ENCODE measurements at places on chromosomes 6 and 20.

- DNase-seq: no peak
Measured at GRCh38 chr20:36745234-36745926, 510 bp downstream of the NDRG3 start.

DNA sequence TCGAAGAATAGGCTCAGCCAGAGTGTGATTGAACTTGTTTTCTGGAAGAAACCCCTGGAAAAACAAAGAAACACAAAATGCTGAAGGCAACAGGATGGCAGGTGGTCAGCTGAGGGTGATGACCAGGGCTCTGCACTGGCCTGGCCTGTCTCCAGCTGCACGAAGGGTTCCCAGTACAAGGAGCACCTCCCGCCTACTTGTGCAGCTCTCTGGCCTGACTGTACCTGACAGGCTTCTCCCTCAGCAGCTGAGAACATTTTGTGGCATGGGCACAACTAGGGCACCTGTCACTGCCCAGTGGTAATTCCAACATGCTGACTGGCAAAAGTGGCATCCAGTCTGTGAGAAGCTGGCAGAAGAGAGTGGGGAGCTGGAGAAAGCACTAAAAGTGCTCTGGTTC lies 38.8 kb upstream of the EMILIN3 start:
- no peak for DNase-seq

- no peak for DNase-seq
Measured at GRCh38 chr20:51419231-51419630, 123.3 kb downstream of the NFATC2 start.

- no peak for DNase-seq
Measured at GRCh38 chr20:14431568-14431967, 94.2 kb upstream of the FLRT3 start.

DNA sequence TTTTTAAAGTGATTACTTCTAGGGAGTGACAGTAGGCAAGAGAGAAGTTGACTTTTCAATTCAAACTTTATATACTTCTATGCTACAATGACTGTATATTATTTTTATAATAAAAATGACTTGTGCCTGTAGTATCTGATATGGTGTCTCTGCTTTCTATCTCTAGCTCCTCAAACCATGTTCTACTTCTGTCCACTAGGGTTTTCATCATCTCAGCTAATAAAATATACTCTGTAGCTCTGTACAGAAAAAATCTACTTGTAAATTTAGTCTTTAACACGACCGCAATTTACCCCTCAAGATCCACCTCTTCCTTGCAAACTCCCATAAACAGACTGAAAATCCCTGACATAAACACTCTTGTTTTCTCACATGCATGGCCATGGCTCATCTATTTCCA lies 42.3 kb downstream of the HBS1L start:
- DNase-seq: no peak

DNA sequence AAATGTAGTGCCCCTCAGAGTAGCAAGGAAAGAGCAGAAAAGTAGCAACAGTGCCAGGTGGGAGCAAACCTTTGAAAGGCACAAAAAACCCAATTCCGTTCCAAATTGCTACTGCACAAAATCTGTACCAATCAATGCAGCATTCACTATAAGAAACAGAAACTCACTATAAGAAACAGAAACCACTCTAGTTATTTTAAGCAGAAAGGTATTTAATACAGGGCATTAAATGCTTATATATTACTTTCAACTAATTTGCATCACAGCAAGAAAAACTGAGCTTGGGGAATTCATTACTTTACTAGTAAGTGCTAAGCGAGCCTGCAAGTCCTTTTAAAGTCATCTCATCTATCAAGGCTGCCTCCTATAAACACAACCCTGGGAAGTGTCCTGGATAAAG lies 116.5 kb upstream of the OLIG3 start:
- no peak for DNase-seq

DNA sequence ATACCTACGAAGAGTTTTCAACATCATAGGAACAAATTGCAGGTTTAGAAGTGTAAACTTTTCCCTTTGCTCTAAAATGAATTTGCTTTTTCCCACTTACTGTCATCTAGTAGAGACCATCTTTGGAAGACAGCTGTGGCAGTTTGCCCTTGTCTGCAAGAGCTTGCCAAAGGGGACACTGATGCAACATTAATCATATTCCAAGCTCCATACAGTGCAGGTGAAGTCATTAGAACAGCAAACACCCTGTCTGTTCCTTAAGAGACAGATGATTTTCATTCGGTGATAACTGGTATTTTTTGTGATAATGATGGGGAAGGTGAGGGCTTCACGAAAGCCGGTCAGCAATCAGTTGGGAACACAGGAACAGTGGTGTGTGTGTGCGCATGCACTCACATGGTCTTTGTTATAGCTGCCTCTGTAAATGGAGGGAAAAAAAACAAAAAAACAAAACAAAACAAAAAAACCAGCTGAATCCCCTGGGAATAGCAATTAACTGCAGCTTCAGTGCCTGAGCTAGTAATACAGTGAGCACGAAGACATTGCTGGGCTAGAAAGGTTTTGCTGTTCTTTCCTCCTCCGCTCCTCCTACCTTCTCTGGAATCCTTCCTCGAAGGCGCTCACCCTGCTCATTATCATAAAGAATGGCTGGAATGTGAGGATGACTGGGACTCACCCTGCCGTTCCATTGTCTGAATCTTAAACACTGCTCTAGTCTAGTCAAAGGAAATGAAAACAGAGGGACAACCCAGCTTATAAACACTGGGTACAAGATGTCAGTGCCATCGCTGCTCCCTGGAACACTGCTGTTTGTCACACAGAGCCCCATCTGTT lies 35.2 kb upstream of the KIF13A start:
- DNase-seq: peak; percentile 13

DNA sequence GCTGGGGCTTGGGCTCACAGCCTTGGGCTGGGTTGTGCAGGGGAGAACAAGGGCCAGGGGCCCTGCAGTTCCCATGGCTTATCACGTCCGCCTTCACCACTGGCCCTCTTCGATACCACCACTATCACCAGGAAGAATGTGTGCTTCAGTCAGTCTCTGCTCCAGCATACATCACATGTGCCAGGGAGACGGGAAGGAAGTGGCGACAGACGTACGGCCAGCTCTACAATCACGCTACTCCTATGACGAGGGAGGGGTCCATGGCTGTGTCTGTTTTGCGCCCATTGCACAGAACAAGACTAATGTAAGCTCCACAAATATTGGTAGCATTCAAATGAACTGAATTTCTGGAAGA lies 72.1 kb downstream of the TRAM2 start:
- no peak for DNase-seq

DNA sequence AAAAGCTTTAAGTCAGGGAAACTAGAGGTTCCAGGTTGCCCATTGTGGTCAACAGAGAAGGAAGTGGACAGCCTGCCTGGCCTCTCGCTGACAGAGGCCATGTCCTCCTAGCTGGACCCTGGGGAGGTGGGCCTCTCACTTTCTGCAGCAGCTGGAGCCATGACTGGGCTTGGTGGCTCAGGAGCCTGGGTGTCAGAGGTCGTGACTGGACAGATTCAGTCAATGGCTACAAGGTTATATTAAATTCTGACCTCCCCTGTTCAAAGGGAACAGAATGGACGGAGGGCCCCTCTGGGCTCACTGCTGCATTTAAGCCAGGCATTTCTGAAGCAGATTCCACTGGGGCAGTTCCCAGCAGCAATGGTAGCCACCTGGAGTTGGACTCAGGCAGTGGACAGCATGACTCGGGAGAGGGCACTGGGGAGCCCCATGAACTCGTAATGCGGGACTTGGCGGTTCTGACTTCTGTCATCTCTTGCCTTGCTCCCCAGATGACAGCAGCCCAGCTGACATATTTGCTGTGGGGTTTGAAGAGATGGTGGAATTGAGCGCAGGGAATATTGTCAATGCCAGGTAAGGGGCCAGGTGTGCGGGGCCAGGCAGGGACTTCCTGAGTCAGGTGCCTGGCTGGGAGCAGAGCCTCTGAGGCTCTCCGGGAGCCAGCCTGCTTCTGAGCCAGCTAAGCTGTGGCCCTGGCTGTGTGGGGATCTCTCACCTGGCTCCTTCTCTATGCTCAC lies 86.7 kb downstream of the SYNJ2 start:
- DNase-seq: no peak

- DNase-seq: no peak
Measured at GRCh38 chr6:106300944-106301343, 24.6 kb downstream of the ATG5 start.

GRCh38 chr6:36850021-36850420 lies 10.8 kb upstream of the CPNE5 start:
- no peak for DNase-seq

DNA sequence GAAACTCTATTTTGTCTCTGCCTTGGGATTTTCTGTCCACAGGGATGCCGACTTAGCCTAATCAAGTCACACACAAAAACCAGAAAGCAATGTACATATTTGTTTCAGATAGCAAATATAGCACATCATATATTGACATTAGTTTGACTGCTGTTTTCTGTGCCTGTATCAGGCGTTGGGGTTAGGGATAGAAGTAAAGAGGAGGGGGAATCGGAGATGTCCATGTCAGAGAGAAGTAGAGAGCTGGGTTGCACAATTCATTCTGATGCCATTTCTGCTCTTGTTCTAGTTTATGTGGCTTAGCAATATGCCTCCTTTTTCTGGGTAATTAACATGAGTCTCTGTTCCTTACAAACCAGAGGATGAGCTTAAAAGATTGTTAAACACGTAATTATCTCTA lies 14.7 kb upstream of the IPCEF1 start:
- no peak for DNase-seq

GRCh38 chr6:18545726-18546125 lies 158.6 kb downstream of the RNF144B start:
- no peak for DNase-seq

DNA sequence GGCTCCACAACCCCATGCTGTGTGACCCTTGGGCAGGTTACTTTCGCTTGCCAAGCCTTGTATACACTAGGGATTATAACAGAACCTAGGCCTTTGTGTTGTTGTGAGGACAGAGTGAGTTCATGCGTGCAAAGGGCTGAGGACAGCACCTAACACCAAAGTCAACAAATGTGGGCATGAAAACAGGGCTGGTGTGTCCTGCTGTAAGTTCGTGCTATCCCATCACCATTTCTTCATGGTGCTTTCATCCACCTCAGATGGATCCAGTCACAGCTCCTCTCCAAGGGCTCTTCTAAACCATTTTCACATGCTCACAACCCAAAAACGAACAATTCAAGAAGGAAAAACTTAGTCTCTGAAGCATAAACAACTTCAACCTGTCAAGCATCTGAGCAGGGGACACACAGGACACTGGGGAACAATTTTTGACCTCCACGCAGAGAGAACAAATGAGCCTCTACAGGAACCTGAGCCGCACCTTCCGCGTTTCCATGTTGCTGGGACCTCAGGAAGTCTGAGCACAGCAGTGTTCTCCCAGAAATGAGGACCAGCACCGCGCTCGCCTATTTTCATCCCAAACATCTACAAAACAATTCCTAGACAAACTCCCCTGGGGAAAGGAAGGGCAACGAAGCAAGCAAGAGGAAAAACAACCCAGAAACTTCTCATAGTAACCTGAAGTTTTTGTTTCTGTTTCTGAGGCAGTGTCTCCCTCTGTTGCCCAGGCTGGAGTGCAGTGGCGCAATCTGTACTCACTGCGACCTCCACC lies 3.1 kb downstream of the LRP11 start:
- DNase-seq: no peak

DNA sequence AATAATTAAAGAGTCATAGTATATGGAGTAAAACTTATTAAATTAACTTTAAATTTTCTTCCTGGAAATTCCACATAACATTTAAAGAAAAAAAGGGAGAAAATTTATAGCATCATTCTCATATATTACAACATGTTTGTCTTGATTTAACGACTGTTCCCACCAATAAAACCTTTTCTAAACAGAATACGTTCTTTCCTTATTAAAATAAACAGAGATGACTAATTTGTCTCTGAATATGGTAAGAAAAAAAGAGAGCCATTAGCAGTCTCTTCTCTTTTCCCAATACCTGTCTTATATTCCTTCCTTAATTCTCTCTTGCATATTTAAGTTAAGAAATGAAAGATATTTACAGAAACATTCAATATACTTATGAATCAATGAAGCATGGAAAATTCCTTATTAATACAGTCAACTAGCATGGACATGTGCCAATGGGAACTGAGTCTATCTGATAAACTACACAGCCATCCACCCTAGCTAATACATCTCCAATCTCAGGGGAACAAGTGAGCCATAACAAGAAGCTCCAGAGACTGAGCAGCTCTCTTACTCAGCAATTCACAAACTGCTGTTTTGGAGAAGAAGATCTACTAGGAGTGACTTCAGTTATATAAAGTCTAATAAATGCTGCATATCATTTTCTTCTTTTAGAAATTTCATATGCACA lies 347.1 kb upstream of the MANEA start:
- no peak for DNase-seq

GRCh38 chr6:24858177-24858653 lies 59.5 kb upstream of the ARMH2 start:
- no peak for DNase-seq

- DNase-seq: peak; percentile 57
Measured at GRCh38 chr6:127516662-127517273, 2.4 kb downstream of the MTCL3 start.

DNA sequence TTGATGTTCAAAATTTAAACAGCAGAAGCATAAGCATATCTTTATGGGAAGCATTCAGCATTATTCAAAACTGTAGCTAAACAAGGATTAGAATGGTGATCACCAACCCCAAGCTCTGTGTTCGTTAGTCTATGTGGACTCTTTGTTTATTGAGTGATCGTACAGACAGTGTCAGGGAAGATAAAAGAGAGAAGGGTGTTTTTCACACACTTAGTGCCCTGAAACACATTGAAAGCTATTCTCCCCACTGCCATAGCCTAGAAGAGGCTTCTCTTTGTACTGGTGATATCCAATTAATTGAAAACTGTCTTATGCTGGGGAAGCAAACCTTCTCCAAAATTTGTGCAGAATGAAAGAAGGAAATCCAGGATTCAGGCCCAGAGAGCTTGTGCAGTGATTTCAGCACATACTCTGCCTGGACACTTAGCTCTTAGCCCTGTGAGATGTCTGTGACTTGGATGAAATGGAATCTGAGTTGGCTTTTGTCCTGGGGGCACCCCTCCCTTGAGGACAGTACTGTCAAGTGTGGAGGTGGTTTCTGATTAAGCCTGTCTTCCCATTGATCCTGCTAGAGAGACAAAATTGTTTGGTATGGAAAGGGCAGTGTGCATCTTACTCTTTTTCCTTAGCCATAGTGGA lies 125.7 kb upstream of the MTHFD1L start:
- no peak for DNase-seq

GRCh38 chr6:16810411-16810810 lies 49.2 kb upstream of the ATXN1 start:
- no peak for DNase-seq

DNA sequence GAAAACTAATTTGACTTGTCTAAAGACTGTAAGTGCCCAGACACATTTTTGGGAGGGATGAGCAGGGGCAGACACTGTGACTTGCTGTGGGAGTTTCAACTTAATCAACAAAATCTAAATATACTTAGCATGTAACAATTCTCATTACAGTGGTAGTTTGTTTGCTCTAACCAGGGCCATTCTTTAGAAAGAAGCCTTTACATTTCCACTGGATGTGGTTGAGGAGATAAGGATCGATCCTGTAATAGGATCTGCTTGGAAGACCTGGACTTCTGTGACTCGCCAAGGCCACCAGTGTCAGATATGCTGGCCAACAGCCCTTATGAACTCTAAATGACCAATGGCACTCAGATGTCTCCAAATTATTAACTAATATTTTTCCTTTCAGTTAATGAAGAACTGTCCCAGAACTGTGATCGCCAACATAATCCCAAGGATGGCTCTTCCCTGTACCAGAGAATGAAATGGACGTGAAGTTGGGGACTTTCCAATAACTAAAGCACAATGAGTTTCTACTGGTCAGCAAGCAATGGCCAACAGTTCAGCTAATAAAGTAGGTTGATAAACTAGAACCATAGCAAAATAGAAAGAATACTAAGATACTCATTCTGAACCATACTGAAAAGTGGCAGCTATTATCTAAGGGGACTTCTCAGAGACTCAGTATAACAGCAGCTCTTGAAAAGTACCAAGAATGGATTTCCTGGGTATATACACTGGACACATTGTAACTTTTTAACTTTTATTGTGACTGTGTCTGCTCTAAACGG lies 7.5 kb downstream of the SMLR1 start:
- no peak for DNase-seq
